Activated CD8-positive, alpha-beta memory T cell treated with anti-CD3 and anti-CD28 coated beads for 24 hours (primary cell): ENCODE measurements at places on chromosomes 13 and 19.

DNA sequence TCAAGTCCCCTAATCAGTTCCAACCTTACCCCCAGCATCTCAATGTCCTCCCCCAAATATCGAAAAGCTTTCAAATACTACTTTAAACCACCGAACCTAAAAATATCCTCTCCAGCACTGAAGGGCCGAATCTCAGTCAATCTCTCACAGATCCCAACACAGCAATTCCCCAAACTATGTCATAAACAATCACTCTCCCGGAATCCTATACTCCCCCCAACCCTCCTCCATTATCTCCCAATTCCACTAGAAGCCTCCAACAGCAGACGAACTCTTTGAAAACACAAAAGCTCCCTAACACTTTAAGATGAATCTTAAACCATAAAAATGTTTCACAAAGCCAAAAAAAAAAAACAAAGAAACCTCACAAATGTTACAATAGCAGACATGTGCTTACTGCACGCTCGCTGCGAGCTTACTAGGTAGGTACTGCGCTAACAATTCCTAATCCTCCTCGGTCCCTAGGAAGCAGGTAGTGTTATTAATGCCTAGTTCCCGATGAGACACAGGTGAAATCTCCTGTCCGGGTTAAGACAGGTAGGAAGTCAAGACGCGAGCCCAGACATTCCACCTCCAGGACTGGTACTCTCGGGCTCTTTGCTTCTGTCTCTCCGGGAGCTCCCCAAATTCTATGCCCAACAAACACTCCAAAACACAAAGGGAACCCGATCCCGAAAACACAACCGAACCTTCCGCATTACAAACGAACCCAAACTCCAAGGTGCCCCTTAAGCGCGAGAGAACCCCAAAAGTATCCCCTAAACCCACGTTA, 14.2 kb downstream of the FBXO46 start:
- peak; percentile 70 for DNase-seq

DNA sequence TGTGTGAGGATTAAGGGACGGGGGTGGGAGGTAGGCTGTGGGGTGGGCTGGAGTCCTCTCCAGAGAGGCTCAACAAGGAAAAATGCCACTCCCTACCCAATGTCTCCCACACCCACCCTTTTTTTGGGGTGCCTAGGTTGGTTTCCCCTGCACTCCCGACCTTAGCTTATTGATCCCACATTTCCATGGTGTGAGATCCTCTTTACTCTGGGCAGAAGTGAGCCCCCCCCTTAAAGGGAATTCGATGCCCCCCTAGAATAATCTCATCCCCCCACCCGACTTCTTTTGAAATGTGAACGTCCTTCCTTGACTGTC, 5.5 kb downstream of the FOSB start:
- no peak for DNase-seq

GRCh38 chr19:2494447-2495129, 18.7 kb downstream of the GADD45B start:
- peak; percentile 78 for DNase-seq

GRCh38 chr13:39688278-39688677, 32.8 kb downstream of the COG6 start:
- DNase-seq, result no peak

DNA sequence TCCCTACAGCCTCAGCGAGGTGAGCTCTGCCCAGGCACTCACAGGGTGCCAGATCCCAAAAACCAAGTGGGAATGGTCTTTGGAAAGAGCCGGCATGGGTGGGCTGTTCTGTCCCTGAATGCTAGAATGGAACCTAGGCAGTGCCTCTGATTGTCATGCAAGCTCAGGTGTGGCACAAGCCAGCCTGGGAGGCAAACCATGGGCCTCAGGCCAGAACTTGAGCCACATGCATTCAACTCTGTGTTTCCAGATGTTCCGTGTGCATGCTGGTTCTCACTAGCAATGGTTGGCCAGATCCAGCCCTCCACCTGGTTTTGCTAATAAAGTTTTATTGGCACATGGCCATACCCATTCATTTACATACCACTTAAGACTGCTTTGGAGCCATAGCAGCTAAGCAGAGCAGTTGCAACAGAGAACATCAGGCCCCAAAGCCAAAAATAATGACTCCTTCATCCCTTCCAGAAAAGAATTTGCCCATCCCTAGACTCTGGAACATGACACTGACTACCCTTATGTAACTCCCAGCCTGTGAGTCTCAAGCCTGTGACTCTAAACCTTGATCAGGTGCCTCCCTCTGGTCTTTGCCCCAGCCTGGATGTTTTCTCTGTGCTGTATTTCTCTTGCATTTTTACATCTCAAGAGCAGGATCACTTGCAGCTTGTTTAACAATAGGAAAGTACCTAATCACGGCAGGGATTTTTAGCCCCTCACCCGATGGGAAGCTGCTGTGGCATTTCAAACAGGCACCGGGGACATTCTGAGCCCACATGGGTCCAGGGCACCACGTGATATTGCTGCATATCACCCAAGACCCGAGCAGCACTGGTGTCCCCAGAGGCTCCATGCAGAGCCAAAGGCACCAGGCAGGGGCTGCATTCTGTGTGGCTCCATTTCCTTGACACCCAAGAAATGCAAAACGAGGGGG, 55.4 kb upstream of the USE1 start:
- no peak for DNase-seq

GRCh38 chr13:48478391-48478790, 54.5 kb downstream of the RCBTB2 start:
- no peak for DNase-seq

DNA sequence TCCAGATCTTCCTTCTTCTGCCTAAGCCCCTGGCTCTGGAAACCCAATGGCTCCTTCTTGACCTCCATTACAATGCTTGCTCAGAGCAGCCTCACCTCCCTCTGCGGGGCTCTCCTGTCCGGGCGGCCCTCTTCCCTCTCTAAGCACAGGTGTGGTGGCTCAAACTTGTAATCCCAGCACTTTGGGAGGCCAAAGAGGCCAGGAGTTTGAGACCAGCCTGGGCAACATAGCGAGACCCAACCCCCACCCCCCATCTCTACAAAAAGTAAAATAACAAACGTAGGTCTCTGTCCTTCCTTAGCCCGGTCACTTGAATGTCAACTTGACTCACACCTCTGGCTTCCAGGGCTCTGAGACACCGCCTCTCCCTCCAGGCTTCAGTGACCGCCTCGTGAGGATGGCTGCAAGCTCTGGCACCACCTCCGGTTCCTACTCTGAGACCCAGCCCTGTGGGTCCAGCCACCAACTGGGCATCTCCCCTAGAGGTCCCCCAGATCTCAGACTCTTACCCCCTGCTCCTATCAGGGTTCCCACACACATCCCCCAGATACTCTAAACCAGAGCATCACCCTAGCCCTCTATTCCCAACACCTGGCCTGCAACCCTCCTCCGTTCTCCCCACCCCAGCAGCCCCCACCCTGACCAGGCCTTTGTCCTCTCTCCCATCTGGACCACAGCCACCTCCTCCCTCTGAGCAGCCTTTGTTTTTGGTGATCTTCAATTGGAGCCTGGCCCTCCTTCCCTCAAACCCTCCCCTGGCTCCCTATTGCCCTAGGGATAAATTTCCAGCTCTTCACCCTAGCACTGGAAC, 4.7 kb upstream of the TLE2 start:
- no peak for DNase-seq

- peak; percentile 70 for DNase-seq
These were observed 4.8 kb downstream of the FCHO1 start for GRCh38 chr19:17755977-17756670.

DNA sequence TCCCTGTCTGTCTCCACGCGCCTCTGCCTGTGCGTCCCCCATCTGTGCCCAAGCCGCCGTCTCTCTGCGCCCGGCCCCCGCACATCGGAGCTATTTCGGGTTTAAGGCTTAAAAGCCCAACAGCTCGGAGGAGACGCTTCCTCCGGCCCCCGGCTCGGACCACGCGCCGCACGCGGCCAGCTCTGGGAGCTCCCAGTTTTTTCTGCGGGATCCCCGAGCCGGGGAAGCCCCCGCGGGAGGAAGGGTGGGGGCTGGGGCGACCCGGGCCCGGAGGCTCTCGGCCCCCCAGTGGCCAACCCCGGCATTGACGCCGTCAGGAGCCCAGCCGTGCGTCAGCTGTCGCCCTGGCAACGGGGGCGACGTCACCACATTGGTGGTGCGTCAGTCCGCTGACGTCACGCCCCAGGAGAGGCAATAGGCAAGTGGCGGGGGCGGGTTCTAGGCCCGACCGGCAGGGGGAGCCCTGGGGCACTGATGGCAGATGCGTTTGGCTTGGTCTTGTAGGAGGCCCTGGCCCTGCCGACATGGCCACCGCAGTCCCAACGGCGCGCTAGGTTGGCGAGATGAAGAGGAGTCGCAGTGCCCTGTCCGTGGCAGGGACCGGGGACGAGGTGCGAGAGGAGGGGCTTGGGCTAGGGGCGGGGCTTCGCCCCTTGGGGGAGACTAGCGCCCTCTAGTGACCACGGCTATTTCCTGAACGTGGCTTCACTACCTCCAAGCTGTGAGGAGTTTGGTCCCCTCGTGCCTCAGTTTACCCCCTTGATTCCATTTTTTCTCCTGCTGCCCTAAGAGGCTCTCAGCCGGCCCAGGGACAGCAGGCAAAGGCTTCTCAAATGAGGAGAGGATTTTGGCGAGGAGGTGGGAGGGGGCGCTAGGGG, 3.7 kb upstream of the PDE4A start:
- DNase-seq, result peak; percentile 99

DNA sequence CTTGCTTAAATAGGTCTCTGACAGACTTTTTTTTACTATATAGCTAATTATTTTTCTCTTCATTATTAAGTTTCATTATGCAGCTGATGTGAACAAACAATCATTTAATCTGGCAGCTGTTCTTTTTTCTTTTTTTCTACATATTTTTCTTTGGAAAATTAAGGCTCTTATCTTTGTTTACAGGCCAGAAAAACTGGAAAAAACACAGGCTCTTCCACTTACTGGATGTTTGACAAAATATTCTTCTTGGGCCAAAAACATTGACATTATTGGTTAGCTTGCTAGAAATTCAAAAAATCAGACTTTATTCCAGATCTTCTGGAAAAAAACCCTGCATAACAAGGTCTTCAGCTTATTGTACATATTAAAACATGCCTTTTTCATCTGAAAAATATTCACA, 15.7 kb downstream of the ZNF66 start:
- DNase-seq, result no peak

- DNase-seq, result no peak
These were observed 35.2 kb downstream of the CACNG6 start for GRCh38 chr19:54026656-54027055.
